Naive thymus-derived CD8-positive, alpha-beta T cell (primary cell): ENCODE measurements at places on chromosomes 2 and 18.

GRCh38 chr2:199118673-199119112 is 339.0 kb downstream of the SATB2 start:
- no peak for DNase-seq

- peak; percentile 45 for DNase-seq
Measured at GRCh38 chr2:46304635-46305034, 7.4 kb downstream of the EPAS1 start.

- no peak for DNase-seq
Measured at GRCh38 chr18:4004183-4004829, 450.8 kb downstream of the DLGAP1 start.

- DNase-seq, result no peak
Measured at GRCh38 chr2:102558463-102558862, 60.9 kb upstream of the SLC9A2 start.

DNA sequence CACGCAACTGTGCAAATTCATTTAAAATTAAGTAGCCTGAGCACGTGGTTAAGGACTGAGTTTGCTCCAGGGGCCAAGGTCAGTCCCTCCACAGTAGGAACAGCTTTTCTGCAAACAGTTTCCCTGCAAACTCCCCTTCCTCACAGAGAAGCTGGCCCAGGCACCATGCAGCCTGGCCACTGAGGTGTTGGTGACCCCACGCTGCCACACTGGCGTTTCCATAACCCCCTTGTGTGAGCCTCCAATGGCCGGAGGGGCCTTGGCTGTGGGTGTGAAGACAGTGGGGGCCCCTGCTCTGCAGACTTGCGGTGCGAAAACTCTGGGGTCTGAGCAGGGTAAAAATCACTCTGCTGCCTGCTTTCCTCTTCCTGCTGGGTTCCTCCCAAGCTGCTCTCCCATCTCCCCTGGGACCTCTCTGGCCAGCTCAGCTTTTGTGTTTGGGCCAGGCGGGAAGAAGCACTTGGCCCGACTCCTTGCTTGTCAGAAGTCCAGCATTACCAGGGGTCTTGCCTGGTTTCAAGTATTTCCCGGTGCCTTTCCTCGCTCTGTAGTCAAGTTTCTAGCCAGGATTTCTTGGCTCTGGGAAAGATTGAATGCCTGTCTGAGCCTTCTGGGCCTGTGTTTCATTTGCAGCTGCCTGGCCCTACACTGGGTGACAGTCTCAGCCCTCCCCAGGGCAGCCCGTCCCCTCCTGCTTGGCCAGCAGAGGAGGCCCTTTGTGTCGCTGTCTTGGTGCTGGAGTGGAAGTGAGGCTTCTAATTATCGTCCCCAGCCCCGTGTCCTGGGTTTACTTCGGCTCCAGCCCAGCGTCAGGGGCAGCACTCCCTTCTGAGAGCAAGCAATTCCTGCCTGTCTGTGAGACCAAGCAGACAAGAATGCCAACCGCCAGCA is 131.4 kb upstream of the SLC1A4 start:
- no peak for DNase-seq
